Activated T-cell treated with anti-CD3 and anti-CD28 coated beads for 4 hours (primary cell): ENCODE measurements at places on chromosomes 4 and X.

DNA sequence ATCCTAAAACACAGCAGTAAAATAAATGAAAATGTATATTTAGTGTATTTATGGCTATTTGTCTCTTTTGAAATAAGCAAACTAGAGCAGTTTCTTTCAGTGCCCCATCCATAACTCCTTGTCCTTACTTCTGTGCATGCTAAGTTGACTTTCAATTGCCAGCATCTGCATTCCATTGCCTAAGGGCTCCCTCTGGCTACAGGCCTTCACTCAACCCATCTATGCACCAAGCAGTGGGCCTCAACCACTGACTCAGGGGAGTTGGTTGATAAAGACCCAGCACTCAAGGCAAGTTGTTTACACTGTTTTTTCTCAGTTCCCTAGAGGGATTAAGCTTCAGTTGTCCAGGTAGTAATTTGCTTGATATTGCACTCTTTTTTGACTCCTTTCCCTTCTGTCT lies 265.7 kb downstream of the IQCM start:
- no peak for DNase-seq

DNA sequence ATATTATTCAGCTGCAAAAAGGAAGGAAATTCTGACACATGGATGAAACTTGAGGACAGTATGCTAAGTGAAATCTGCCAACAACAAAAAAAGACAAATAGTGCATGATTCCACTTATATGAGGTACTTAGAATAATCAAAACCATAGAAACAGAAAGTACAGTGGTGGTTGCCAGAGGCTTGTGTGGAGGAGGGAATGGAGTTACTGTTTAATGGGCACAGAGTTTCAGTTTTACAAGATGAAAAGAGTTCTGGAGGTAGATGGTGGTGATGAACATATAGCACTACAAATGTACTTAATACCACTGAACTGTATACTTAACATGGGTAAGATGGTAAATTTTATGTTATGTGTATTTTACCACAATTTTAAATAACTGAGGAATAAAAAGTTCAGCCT lies 212.0 kb upstream of the KLF3 start:
- DNase-seq = no peak

DNA sequence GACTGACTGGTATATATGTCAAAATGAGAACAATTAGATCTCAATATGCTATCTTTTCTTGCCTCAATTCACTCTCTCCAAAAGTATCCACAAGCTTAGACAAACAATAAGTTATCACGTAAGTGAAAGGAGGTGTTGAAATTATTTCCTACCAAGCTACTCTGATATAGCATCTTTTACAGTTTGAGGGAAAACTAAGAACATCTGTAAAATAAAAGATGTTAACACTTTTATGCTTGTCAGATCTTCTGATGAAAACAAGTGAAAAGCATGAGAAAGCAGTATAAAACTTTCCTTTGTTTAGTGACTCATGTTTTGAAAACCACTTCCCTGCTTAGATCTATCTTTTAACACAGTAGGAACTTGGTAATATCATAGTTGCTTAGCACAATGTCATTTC lies 8.4 kb upstream of the MAB21L2 start:
- no peak for DNase-seq

GRCh38 chrX:32176510-32176909 lies 1034.8 kb downstream of the DMD start:
- no peak for DNase-seq

DNA sequence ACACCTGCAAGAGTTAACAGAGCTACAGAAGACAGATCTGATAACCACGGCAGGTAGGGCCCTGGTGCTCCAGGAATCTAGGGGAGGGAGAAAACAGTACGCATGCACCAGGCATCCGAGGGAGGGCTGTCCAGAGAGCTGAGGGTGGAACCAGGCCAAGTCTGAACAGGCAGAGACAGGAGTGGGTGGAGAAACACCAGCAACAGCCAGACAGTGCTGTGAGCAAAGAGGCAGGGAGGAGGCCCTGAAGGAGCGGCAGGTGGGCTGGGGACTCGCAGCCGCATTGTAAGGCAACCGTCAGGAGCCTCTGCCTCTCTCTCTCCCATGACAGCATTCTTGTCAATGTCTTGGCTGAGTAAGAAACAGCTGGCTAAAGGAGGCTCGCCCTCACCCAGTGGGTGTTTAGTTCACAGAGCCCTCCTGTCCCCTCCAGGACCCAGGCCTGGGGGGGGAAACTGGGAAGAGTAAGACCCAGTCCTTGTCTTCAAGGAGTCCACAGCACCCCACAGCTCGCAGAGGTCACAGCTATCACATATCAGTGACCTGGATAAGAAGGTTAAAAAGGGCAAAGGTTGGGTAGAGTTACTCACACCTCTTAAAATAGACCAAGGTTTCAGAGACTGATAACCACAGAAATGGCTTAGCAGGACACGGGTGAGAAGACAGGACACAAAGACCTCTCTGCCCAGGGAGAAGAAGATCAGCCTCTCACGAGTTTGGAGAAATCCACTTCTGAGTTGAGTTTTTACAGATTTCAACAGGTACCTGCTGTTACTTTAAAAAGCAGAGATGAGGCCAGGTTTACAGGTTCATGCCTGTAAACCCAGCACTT lies 10.5 kb downstream of the ACSL1 start:
- DNase-seq = no peak

DNA sequence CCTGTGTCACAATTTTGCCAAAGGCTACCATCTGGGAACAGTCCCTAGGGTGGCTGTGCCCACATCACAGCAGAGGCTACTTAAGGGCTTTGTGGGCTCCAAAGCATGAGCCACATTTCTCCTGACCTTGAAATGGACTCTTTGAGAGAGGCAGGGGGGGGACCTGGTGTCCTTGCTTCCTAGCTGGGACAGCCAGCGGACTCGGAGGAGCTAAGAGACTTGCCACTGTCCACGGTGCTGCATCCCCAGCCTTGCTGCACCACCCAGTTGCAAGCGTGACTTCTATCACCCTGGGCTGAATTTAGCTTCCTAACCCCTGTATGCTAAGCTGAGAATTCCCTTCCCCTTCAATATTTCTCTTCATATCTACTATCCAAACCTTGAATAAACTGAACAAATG lies 99.0 kb downstream of the PHKA2 start:
- DNase-seq = no peak

- DNase-seq = no peak
These were observed at the start of gene FGF13 for GRCh38 chrX:138711399-138712347. Gene FGF13 (minus strand): TSS chrX:138711717. CDS start chrX:138711003, 714 bp downstream.

- no peak for DNase-seq
These were observed 2.4 kb upstream of the STIM2 start for GRCh38 chr4:26858035-26858918.

GRCh38 chr4:181619651-181620050 lies 623.6 kb upstream of the TENM3 start:
- DNase-seq = no peak

GRCh38 chr4:41799126-41799525 lies 50.6 kb upstream of the PHOX2B start:
- no peak for DNase-seq

GRCh38 chr4:147842573-147842972 lies 110.7 kb downstream of the ARHGAP10 start:
- DNase-seq = no peak

DNA sequence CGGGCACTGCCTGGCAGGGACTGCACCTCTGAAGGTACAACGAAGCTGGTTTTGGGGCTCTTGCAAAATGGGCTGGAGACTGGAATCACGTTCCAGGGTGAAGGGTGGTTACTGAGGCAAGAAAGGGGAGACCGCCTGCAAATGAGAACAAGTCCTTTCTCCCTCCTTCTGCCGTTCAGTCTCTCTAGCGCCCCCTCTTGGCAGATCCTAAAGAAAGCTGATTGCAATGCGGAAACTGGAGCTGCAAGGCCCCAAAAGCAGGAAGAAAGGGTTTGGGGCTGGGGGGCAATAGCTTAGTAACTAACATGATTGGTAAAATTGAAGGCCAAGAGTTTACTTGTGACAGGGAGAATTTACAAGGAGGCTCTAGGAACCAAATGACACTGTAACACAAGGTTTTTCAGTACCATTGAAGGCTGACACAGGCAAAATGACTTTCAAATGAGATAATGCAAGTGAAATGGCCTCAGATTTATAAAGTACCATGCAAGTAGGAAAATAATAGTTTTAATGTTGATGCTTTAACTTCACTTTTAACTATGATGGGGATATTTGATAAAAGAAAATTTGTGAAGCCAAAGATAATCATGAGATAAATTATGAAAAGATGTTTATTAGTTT lies 222.7 kb upstream of the HAND2 start:
- DNase-seq = no peak

- no peak for DNase-seq
These were observed 145.1 kb downstream of the STPG2 start for GRCh38 chr4:97998203-97998602.

DNA sequence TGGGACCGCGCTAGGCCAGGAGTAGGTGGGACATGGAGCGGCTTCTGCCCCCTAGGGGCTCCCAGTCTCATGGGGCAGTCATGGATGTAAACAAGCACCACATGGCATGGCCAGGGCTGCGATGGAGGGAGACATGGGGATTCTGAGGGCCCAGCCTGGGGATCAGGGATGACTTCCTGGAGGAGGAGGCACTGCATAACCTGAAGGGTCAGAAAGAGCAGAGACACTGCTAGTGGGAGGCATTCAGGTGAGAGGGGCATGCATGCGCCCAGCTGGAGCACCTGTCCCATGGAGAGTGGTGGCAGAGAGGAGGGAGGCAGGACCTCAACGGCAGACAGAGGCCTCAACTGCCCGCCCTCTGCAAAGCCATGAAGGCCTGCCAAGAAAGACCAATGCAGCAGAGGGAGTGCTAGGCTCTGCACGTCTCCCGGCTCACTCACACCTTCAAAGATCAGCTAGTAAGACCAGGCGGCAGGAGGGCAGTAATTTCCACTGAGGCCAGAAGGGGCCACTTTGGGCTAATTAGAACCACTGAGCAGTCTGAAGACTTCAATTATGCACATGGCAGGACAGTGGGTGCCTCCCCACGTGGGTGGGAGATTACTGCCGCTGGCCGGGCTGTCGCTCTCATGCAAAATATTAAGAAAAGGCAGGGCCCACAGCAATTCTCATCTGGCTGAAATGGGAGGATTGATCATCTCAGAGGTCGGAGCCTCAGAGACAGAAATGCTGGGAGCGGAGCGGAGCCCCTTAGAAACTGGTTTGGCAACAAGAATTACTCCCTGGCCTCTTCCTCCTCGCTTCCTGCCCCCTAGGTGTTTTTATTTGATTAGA lies 69.6 kb downstream of the PPP2R2C start:
- DNase-seq = no peak

- DNase-seq = no peak
These were observed 37.7 kb upstream of the LRBA start for GRCh38 chr4:151052785-151053184.

DNA sequence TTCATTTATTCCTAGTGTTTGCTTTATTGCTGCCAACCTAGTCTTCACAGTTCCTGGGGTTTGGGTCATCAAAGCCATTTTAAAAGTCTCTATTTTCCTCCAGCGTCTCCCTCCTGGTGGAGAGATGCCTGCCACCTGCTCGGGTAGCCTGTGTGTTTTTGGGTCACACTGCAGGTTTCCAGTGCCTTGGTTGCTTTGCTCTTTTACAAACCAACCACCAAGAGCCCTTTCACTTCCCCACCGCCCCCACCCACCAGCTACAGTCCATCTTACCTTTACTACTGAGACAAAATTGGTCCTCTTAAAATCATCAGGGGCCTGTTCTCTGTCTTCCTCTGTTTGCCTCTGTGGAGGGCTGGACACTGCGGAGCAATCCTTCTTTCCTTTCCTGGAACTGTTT lies 280.5 kb upstream of the GATB start:
- no peak for DNase-seq

DNA sequence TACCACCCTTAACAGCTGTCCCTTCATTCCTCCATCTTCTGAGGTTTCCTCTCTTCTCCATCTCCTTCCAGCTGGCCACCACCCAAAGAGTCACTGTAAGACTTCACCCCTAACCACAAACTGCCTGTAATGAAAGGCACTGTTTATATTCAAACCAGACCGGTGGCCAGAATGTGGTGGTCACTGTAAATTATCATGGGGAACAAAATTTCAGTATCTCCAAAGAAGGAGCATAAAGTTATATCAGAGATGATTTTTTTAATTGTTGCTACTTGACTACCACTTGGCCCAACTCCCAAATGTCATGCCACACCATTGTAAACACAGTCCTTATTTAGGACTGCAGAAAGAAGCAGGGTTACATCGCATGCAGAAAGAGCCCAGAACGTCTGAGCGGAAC lies 44.8 kb downstream of the SMARCA1 start:
- DNase-seq = no peak

DNA sequence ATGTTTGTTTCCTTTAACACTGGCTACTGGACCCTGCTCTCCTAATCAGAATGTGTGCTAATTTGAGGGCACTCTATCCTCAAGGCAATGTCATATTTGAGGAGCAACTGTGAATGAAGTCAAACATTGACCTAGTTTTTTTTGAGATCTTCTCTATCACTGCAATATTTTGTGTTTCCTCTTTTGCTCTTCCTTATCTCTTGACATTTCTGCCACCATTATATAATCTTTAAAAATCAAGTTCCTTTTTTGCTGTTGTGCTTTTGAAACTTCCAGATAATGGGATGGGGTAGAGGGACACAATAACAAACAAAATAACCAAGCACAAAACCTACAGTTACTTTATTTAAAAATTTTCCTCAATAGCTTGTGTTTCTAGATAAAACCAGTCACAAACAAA lies 7.4 kb upstream of the WDFY3 start:
- no peak for DNase-seq

GRCh38 chrX:1468250-1468772 lies 15.6 kb upstream of the ASMTL start:
- peak; percentile 57 for DNase-seq

GRCh38 chr4:80407246-80407645 lies 71.7 kb downstream of the CFAP299 start:
- DNase-seq = no peak

- no peak for DNase-seq
These were observed 167.5 kb downstream of the COL25A1 start for GRCh38 chr4:109134921-109135320.

- no peak for DNase-seq
These were observed 192.0 kb downstream of the PCDH7 start for GRCh38 chr4:30912098-30912714.

GRCh38 chr4:112327965-112328733 lies 31.0 kb downstream of the ALPK1 start:
- no peak for DNase-seq

GRCh38 chr4:150874338-150875226 lies 140.5 kb downstream of the LRBA start:
- DNase-seq = no peak

DNA sequence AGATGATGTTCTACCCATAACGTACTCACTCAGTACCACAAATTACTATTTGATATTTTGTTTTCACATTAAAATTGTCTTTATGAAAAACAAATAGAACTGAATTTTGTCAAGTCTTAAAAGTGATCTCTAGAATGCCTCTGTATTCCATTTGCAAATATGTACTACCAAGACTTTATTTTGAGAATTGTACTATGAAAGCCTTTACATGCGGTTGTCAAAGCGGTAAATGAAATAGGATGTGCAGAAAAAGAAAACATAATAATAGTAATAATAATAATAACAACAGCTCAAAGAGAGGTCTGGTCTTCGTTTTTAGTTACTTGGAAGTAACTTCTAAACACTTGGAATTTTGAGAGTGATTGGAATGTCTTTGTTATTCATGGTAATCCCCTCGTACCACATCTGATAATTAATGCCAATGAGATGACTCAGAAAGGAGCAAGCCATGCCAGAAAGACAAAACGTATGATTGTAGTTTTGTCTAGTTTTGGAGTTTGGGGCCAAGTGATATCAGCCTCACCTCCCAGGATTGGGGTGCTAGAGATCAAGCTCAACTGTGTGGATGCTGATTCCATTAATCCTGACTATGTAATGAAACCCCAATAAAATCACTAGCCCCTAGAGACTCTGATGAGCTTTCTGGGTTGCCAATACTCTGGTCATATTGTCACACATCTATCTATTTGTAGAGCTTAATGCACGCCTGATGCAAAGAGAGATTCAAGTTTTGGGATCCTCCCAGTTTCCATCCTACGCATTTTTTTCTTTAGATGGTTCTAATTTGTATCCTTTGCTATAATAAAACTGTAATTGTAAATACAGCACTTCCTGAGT lies 20.2 kb upstream of the CTSO start:
- no peak for DNase-seq
